Astrocyte of the hippocampus (primary cell): ENCODE measurements at places on chromosomes 13 and 19.

- no peak for DNase-seq
These were observed 7.0 kb downstream of the SOX21 start for GRCh38 chr13:94705081-94706030.

- DNase-seq: no peak
These were observed 288.7 kb downstream of the EFNB2 start for GRCh38 chr13:106246666-106247188.

- DNase-seq: peak; percentile 29
These were observed 124.0 kb downstream of the STOML3 start for GRCh38 chr13:38866649-38867048.

DNA sequence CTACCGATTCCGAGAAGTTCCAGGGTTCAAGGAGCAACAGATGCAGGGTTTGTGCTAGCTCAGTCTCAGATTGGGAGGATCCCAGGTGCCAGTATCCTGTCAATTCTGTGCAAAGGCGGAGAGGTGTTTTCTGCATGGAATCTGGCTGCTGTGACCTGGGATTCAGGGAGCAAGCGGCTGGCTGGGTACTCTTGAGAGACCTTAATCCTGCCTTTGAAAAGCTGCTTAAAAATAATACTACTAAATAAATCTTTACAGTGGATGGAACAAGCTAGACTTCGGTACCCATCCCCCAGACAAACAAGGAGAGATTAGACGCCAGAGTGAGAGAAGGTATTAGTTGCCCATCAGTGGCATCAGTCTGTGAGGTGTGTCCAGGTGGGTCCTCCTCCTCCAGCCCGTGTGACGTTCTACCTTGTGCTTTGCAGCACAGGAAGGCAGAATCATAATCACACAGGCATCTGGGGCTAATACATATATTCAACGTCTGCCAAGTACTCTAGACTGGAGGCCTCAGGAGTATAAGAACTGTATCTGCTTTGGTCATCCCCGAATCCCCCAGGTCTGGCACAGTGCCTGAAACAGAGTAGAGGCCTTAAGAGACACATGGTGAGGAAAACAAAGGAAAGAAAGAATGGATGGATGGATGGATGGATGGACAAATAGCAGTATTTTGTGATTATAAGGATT is 230.6 kb downstream of the ZNF536 start:
- DNase-seq: no peak

- no peak for DNase-seq
These were observed 5.6 kb downstream of the CDX2 start for GRCh38 chr13:27963491-27963890.

- DNase-seq: peak; percentile 70
These were observed 885 bp downstream of the TGFB1 start for GRCh38 chr19:41352609-41353465.

DNA sequence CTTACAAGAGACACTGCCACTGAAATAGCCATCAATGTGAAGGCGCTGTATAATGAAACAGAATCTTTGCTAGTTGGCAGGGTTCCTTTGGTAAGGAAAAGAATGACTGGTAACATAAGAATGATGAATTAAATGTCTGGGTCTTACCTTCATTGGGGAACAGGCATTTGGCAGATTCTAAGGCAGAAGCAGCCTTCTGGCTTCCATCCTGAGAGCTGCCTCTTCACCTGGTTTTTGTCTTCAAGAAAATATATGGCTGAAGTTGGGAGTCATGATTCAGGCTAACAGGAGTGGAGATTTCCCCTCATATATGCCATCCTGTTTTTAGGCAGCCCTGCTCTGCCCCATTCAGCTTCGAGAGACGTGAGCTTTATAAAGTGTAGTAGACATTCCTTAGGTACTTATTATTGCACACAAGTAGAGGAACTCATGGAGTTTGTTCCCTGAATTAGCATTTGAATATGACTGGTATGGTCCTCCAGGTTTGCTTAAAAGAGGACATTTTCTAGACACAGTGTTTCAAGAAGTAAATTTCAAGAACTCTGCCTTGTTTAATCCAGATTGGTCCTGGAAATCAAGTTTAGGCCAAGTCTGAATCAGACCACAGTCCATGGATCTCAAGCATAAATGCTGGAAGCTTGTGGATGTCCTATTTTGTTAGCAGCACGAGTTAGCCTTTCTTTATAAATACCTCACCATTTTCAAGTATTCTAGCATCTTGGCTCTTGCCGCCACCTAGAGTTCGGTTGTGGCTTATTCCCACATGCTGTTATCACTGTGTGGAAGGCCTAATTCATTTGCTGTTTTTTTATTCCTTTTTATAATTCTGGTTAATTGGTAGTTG is 56.2 kb upstream of the AKAP11 start:
- DNase-seq: peak; percentile 65

- no peak for DNase-seq
These were observed 195.9 kb downstream of the VWA8 start for GRCh38 chr13:41765020-41765419.

GRCh38 chr19:50214699-50215543 is 11.5 kb downstream of the MYH14 start:
- no peak for DNase-seq

GRCh38 chr13:92251671-92252210 is 853.3 kb downstream of the GPC5 start:
- DNase-seq: no peak

- DNase-seq: no peak
These were observed 349.4 kb downstream of the RFC3 start for GRCh38 chr13:34167347-34167746.

GRCh38 chr19:5364674-5365073 is 24.1 kb upstream of the PTPRS start:
- DNase-seq: no peak

DNA sequence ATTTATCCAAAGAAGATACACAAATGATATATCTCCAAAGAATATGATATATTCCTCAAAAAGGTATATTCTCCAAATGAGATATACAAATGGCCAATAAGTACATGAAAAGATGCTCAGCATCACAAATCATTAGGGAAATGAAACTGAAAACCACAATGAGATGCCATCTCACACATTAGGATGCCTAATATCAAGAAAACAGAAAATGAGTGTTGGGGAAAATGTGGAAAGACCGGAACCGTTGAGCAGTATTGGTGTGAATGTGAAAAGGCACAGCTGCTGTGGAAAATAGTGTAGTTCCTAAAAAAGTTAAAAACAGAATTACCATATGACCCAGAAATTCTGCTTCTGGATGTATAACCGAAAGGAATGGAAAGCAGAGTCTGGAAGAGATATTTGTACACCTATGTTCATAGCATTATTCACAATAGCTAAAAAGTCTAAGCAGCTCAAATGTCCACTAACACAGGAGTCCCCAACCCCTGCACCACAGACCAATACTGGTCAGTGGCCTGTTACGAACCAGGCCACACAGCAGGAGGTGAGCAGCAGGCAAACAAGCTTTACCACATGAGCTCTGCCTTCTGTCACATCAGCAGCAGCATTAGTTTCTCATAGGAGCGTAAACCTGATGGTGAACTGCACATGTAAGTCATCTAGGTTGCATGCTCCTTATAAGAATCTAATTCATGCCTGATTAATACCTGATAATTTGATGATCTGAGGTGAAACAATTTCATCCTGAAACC is 291.9 kb downstream of the PCDH20 start:
- no peak for DNase-seq

DNA sequence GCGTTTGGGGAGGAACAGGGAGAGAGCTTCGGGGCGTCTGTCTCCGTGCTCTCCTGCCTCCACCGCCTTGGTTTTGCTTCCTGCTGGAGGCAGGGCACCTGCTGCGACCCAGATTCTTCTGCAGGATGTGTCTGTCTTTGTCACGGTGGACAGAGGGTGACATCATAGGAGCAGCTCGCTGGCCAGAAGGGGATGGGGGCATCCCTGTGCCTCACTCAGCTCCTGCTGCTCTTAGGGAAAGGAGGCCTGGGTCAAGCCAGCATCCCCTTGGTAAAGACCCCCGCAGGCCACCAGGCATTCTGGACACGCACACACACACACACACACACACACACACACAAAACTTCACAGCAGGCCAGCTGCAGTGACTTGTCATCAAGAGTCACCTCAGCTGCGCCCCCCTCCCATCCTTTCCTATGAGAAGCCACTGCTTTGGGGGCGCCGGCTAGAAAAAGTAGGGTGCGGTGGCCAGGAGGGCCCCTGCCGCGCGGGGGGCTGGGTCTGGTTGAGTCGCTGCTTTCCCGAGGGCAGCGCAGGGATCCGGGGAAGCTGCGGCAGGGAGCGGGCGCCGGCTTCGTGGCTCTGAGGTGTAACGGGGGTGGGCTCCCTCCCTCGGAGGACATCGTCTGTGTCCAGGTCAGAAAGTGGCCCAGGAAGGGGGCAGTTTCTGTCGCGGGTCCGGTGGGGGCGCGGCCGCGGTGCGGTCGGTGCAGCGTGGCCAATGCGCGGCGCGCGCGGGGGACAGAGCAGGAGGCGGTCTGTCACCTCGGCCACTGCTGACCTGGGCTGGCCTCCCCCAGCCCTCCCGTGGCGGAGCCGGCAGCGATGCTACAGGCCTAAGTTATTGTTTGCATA is 15.8 kb upstream of the NPAS1 start:
- peak; percentile 37 for DNase-seq

DNA sequence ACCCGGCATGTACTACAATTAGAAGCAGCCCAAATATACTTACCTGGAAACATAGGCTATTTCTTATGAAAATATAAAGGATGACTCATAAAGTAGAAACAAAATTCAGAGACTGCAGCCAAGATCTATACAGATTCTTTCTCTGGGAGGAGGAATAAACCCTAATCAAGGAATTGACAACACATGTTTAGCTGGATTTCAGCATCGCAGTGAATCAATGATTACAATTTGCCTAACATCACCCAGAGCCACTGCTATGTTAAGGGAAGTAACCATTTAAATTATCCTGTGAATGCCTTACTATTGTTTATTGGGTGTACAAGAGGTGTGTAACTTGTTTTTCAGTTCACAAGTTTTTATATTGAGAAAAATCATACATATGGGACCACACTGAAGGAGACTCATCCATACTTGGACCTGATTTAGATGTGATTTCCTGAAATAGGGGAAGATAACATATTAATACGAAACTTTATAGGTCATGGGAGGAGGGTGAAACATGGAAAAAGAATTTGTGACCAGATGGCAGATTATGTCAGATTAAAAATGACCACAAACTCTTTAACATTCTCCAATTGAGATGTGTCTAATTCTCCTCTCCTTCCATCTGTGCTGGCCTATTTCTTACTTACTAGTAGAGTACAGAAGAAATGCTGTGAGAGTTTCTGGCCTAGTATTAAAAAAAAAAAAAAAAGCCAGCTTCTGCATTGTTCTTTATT is 1168.4 kb downstream of the SLITRK1 start:
- peak; percentile 2 for DNase-seq

DNA sequence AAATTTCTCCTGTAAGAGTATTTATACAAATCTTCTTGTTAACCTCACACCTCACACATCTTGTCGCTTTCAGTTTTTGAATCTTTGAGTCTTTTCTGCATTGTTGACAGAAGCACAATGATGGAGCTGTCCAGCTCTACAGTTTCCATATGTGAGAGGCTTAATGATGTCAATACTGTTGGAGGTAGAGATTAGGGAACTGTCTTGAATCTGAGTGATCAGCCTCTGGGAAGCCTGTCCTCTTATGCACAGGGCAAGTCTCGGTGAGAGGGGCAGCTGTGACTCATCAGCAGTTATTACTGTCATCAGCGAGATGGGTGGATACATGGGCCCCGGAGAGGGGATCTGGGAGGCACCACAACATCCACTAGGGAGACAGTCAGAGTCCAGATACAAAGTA is 4.6 kb upstream of the ITGBL1 start:
- DNase-seq: no peak

DNA sequence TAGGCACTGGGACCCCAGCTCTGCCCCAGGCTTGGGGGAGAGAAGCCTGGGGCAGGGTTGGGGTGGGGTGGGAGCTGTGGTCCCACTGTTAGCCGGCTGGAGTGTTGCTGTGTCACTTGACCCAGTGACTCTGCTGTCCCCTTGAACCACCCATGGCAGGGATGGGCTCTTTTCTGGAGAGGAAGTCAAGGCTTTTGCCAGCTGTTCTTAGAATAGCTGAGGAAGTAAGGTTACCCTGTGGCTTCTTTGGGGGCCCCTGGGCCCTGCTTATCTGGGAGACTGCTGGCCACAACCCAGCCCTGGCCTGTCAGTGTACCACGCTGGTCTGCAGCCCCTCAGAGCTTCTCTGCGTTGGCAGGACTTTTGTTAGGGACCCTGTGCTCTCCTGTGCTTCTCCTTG is 9.1 kb downstream of the PNPLA6 start:
- DNase-seq: no peak

DNA sequence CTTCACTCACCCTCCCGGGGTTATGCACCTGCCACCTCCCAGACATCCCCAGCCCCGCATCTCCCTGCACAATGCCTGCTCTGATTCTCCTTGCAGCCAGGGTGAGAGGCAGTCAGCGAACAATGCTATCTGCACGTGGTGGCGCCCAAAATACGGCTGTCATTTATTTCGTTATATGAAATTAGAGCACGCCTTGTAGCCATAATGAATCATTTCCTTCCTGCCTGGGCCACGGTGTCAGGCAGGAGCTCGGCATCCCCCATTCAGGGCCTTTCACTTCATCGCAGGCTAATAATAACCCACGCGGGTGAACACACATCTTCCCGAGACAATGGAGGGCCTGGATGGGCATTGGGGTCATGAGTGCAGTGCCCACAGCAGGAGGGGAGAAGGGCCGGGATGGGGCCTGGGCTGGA is 143.8 kb upstream of the ZNF507 start:
- no peak for DNase-seq
